ENCODE measurements at places on chromosomes 4 and X. TPM values are rescaled to one million over a fixed set of nuclear protein-coding genes. Genes with fewer than 3 reads are reported as not detected.

DNA sequence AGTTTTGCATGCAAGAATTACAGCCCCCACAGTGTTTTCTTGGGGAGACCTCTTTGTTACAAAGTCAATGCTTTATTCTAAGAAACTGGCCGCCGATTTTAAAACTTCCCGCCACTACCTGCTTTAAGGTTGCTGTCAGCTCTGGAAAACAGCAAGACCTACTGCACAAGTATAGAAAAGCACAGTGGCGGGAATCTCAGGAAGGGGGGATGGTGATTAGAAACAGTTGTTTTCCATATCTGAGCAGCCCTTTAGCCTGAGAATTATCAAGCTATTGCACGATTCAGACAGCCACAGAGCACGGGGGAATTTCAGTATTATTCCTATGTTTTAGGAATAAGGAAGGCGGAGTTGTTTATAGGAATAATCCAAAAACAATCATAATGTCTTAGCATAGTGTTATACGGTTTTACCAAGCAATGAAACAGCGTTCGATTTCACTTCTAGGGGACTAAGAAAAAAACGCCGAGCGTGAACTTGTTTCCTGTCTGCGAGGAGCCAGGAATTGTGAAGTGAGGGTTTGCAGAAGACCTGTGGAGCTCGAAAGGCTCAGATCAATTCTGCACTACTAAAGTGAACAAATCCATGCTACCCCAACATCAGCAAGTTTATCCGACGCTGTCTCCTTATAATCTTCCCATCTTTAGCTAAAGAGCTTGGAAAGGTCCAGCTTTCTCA is 81.3 kb downstream of the HMGN5 start:
- DNase-seq = peak; percentile 0

DNA sequence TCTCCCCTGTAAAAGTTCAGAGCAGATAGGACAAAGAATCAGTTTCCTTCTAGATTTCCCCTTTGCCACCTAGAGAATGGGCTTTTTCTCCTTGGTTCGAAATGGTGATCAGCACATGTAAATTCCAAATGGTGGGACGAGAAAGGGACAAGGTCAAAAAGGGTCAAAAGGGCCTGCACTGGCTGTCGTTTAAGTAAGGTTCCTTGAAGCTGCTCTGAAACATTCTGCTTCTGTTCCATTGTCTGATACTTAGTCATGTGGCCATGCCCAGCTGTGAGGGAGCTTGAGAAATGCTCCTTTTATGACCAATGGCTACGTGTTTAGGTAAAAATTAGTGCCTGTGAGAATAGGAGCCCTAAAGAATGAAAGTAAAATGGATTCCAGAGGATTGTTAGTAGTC is 165.9 kb upstream of the CENPE start:
- no peak for DNase-seq

Gene F11
- 1.8 TPM for polyA plus RNA-seq

- no peak for DNase-seq
These were observed 591.0 kb downstream of the ANKRD50 start for GRCh38 chr4:124121461-124121971.

Gene ARFIP1
- 45.5 TPM for polyA plus RNA-seq

Gene ARR3
- polyA plus RNA-seq = 1.2 TPM

DNA sequence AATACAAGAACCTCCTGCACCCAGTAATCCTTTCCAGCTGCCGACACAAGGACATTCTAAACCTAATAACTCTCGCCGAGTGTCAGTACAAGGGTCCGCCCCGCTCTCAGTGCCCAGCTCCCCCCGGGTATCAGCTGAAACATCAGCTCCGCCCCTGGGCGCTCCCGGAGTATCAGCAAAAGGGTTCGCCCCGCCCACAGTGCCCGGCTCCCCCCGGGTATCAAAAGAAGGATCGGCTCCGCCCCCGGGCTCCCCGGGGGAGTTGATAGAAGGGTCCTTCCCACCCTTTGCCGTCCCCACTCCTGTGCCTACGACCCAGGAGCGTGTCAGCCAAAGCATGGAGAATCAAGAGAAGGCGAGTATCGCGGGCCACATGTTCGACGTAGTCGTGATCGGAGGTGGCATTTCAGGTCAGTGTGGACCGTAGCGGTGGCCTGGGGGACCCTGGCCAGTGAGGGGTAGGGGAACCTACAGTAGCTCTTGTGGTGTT is at the start of gene MAOA:
Gene MAOA (plus strand): TSS at position 295 of the 490 bp plus-strand sequence. CDS start 43 bp downstream, at position 338.
- DNase-seq = no peak

DNA sequence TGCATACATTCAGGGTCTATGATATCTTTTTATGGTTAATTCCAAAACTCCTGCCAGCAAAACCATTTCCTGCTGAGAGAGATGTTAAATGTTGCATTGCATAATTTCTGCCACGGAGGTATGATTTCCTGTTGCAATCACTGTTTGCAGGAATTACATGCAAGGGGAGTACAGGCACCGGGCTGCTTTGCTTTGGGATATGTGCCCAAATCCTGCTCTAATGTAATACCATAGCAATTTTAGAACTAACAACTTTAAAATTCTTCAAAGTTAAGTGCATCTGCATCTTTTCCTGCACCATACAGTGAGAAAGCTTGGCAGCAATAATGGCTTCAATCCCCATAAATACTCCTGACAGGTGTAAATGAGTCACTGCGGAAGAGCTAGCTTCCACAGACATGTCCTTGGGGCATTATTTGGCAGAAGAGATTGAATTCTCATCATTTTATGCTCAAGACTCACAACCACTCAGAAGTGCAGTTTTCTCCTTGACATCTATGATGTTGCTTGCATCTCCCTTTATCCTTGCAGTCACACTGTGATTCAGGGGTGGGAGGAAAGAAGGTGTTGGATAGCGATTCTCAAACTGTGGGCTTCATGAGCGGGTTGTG is 29.6 kb downstream of the TRIM2 start:
- no peak for DNase-seq
